ENCODE measurements at places on chromosomes 5 and 9.
A peak's percentile ranks its signal among the peaks of the same experiment; 100 is the strongest.

DNA sequence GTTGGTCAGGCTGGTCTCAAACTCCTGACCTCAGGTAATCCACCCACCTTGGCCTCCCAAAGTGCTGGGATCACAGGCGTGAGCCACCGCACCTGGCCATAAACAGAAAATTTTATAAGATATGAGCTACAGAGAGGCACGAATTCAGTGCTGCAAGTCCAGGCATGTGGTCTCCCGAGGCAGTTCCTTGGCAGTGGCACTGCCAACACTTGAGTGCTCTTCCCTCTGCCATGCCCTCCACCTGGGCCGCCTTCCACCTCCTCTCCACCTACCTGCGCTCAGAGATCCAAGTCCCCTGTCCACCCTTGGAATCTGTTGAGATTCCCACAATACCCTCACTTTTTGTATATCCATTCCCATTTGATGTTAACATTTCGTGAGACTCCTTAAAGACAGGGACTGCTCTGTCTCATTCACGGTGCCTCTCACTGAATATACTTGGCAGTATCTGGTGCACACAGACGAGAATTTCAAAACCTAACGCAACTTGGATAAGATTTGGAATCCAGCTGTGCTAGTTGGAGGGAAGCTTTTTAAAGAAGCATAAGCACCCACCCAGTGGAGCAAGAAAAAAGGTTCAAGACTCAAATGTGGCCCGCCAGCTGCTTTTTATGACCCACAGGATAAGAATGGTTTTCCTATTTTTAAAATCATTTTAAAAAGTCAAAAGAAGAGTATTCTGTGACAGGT lies 68.3 kb downstream of the DCP2 start:
- no peak for DNase-seq

DNA sequence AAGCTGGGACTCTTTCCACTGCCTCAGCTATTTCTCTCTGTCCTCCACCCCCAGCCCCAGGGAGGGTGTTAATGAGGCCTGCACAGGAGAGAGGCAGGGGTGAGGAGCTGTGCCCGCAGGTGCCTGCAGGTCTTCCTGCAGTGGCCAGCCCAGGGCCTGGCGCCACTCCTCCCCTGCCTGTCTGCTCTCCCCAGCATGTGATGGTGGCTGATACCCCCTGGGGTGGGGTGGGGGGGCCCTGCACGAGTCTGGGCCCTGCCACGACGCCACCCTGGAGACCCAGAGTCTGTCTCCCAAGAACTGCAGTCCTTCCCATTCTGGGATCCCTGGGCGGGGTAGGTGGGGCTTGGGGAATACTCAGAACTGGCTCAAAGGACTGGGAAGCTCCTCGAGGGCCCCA lies 166.4 kb upstream of the SMIM23 start:
- no peak for DNase-seq

DNA sequence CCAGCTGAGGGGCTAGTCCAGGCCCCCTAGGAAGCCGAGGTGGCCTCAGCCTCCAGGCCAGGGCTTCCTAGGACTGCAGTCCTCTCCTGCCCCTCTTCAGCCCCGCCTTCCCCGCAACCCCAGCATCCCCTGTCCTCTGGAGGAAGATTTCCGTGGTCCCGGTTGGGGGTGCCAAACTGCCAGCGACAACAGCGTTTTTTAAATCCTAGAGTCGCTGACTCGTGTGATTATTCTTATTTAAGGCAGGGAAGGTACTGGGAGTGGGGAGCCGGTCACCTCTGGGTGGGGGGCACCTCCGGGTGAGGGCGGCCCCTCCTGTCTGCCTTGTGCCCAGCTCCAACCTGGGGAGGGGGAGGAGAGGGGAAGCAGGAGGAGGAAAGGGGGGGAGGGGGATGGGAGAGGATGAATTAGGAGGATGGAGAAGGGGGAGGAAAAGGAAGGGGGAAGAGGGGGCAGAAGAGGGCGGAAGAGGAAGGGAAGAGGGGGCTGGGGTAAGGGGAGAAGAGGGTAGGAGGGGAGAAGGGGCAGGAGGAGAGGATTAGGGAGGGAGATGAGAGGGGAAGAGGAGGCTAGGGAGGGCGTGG lies 173.1 kb upstream of the IER5L start:
- no peak for DNase-seq

GRCh38 chr5:142133330-142134206 lies 25.0 kb downstream of the NDFIP1 start:
- no peak for DNase-seq

DNA sequence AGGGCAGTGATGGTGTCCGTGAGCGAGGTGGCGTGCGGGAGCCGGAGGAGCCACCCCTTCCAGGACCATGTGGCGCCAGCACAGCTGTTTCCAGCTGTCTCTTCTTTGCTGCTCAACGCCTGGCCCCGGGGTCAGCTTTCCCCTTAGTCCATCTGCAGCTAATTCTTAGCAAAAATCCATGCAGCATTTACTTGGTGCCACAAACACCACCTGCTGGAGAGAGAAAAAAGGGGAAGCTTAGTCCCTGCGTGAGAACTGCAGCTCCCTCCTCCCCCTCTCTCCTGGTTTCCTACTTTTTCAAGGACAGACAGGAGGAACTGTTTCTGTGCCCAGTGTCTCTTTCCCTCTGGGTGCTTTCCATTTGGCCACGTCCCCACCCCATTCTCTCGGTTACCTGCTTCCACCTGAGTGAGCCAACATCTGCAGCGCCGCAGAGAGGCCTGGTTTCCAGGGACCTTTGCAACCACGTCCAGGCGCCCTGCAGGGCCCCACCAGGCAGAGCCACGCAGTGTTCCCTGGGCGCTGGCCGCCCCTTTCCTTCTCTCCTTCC lies 3.4 kb downstream of the SLC6A19 start:
- DNase-seq = no peak

GRCh38 chr9:108478431-108479332 lies 377.1 kb downstream of the ACTL7B start:
- DNase-seq = peak; percentile 45
